Activated CD4-positive, alpha-beta T cell treated with anti-CD3 and anti-CD28 coated beads, Interleukin-2, amount 10 ng/mL, durations not matched to agents 7 days and 5 days (primary cell): ENCODE measurements at places on chromosomes 2 and 18.

DNA sequence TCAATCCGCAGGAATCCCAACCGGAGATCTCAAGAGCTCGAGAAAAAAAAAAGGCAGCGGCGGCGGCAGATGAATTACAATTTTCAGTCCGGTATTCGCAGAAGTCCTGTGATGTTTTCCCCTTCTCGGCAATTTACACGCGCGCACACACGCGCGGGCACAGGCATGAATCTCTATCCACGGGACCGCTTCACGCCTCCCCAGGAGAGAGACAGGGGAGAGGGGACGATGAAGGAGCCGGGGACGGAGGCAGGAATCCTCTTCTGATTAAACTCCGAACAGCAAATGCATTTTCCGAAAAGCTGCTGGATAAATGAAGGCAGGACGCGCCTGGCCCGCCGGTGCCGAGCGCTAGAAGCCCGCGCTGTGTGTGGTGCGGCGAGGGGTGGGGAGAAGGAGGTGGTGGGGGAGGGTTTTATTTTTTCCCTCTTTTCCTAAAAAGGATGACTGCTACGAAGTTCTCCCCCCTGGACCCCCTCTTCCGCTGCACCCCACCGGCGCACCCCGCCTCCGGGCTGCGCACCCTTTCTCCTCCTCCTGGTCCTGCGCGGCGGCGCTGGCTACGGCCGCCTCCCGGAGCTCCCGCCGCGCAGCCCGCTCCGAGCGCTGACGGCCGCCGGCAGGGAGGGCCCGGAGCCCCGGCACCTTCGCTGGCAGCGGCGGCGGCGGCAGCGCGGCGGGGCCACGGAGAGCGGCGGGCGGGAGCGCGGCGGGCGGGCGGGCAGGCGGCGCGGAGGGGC lies at the start of gene BCL2:
Gene BCL2 (minus strand): TSS at position 387 of the 740 bp plus-strand sequence.
- DNase-seq = peak; percentile 51

DNA sequence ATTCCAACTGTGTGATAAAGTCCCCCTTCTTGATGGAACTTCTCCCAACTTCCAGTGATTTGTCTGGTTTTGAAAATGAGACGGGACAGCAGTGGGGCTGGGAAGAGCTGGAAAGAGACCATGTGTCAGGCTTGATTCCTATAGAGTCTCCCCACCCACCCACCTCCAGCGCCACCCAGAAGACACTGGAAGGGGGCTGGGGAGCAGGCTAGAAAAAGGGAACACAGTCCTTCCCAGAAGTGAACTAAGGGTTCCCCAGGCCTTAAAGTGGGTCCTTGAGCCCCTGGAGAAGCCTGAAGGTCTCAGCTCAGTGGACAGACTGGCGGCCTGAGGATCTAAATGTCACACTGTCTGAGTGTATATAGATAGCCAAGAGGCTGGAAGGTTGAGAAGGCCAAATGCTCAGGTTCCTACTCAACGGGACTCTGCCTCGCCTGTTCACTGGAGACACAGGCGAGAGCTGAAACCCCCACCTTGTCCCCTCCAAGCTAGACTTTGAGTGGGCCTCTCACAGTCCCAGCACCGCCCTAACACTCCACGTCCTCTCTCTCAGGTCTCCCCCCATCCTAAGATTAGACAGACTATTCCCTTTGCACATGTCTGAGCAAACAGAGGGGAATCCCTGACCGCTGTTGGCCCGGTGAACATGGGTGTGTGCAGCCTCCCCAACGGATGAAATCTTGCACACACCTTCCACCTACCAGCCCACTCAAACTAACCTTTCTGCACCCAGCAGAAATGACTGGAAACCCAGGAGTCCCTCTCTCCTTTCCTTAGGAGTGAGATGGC lies 1.6 kb downstream of the PKDCC start:
- DNase-seq = no peak

DNA sequence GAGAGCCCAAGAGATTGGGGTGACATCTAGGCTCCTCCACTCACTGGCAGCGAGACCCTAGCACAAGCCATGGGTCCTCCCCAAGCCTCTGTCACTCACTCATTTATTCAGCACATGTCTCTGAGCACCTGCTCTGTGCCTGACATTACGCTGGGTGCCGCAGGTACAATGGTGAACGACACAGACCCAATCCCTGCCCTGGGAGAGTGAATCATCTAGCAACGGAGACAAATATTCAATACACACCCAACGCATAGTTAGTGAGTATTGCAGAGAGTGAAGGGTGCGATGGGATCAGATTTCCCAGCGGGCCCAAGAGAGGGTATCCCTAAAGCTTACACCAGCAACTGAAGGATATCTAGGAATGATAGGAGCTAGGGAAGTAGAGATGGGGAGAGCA lies 45.5 kb downstream of the ZFP36L2 start:
- no peak for DNase-seq

- no peak for DNase-seq
These were observed 118.2 kb downstream of the SNTG2 start for GRCh38 chr2:1068822-1069221.

DNA sequence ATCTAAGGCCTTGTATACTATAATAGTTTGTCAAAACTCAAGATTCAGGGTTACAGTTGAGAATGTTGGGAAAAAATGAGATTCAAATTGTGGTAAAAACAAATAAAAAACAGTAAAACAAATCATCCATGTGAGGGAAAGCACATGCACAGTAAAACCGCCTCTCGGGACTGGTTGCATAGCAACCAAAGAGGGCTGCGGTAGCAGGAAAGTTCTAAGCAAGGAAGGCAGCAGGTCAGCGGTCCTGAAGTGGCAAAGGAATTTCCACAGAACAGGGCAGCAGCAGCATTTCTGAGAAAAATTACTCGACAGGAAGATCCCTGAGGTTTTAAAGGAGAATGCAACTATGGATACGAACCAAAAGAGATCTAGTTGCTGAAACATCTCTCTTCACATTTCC lies 93.7 kb downstream of the DYNAP start:
- no peak for DNase-seq

GRCh38 chr2:104876606-104877570 lies 23.0 kb downstream of the POU3F3 start:
- DNase-seq = no peak

DNA sequence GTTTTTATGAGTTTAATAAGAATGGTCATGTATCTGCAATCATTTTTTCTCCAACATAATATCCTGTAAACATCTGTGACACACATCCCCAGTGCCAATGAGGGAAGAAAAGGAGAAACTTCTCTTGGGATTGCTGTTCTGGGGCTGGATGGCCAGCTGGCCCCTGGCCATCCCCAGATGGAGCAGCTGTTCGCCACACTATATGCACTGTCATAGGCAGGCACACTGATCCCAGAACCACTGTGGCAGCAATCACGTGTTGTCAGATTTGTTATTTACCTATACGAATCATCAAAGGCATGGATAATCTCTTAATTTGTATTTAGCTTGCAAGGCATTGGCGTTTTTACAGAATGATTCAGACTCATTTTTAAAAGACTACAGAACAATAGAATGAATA lies 167.6 kb upstream of the ACAA2 start:
- no peak for DNase-seq

GRCh38 chr2:190649035-190649797 lies at the start of gene NAB1:
Gene NAB1, plus strand, starts transcription at chr2:190649083. Its CDS starts 10,094 bp downstream, at chr2:190659177.
- DNase-seq = peak; percentile 52

- no peak for DNase-seq
These were observed 27.3 kb upstream of the MLPH start for GRCh38 chr2:237459741-237460174.
